Stimulated activated CD4-positive, alpha-beta T cell treated with anti-CD3 and anti-CD28 coated beads, Interleukin-1b, Interleukin-23, amount 100 ng/mL, for 1 hour (primary cell): ENCODE measurements at places on chromosomes 4 and X.

- DNase-seq, result no peak
Observed at GRCh38 chrX:20265726-20266681, 705 bp downstream of the RPS6KA3 start.

DNA sequence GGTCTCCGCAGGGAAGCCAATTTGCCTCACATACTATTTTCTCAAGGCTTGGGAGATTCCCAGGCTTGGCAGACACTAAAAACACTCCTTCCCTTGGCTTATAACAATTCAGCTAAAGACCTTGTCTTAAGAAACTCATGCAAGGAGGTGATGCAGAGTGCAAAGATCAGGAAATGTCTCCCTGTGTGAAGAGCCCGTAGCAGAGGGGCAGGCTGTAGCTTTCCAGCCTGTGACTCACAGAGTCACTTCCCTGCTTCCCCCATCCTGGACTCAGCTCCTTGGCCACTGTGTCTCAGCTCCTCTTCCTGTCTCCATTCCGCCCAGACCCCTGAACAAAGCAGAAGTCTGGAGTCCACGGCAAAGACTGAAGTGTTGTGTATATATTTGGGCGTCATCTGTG is 56.1 kb downstream of the KDR start:
- no peak for DNase-seq

GRCh38 chrX:134180601-134181274 is 56.2 kb upstream of the CCDC160 start:
- no peak for DNase-seq

GRCh38 chrX:118464501-118464900 is 31.1 kb upstream of the DOCK11 start:
- DNase-seq, result no peak

- no peak for DNase-seq
Observed at GRCh38 chr4:127217586-127218229, 415.0 kb upstream of the INTU start.
